Stimulated activated CD8-positive, alpha-beta memory T cell treated with anti-CD3 and anti-CD28 coated beads, Interleukin-4, amount 100 ng/mL, for 4 hours (primary cell): ENCODE measurements at places on chromosomes 4 and X.

GRCh38 chrX:10282490-10282889 lies 125.7 kb downstream of the CLCN4 start:
- DNase-seq, result no peak

GRCh38 chr4:170420255-170420693 lies 330.5 kb upstream of the AADAT start:
- DNase-seq, result no peak

DNA sequence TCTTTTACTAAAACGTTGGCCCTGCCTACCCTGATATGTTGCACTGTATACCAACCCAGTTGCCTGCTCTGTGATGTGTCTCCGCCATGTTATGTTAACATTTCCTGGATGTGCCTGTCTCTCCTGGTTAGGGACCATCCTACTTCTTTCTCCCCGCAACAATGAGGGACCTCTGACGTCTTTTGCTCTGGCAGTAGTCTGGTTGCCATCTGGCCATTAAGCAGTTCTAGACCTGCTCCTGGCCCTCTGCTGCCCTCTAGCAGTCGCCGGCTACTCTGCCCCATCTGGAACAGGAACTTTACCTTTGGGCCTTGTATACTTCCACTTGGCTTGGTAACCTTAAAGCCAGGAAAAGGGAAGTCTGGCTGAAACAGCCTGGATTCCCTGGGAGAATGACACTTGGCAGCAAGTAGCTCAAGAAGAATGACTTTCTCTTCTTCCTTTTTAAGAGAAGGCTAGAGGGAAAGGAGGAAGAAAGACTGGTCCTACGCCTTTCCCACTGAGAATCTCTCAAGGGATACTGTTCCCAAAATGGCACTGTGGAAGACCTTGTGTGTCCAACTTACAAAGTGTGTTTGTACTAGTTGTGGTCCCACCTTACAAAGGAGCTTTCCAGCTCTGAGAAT lies 63.5 kb downstream of the GPC3 start:
- no peak for DNase-seq

DNA sequence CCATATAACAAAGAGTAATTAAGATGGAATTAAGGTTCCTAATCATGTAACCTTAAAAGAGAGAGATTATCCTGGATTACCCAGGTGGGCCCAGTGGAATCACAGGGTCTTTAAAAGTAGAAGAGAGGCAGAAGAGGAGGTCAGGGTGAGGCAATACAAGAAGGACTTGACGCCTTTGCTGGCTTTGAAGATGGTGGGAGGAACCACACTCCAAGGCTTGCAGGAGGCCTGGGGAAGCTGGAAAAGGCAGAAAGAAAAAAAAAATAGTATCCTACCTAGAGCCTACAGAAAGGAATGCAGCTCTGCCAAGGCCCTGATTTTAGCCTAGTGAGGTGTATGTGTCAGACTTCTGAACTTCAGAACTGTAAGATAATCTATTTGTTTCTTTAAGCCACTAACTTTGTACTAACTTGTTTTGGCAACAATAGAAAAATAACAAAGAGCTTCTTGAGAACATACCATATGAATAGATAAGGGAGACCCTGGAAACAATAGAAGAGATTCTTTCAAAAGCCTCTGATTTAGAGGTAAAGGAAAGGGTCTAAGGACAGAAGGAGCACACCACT lies 229.9 kb upstream of the TTC29 start:
- no peak for DNase-seq

- DNase-seq, result no peak
Measured at GRCh38 chr4:24915121-24915922, 2.5 kb upstream of the CCDC149 start.

GRCh38 chr4:118760092-118760491 lies 74.9 kb downstream of the METTL14 start:
- DNase-seq, result no peak

DNA sequence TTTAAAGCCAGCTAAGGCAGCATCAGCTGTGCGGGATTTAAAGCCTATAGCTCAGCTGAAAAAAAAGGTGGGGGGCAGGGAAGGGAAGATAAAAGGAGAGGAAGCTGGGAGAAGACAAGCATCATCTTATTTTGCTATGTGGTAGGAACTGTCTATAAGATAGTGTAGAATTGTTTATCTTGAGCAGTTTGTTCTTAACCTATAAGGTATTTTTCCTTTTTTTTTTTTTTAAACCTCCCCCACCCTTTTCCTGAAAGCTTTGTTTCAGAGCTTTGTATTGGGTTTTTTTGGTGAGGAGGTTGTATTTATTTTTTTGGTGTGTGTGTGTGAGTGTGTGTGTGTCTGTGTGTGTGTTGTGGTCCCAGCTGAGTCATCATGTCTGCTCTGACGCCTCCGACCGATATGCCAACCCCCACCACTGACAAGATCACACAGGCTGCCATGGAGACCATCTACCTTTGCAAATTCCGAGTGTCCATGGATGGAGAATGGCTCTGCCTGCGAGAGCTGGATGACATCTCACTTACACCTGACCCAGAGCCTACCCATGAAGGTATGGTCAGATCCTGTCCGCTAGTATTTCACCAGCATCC lies 531 bp downstream of the RUFY3 start:
- DNase-seq, result no peak

DNA sequence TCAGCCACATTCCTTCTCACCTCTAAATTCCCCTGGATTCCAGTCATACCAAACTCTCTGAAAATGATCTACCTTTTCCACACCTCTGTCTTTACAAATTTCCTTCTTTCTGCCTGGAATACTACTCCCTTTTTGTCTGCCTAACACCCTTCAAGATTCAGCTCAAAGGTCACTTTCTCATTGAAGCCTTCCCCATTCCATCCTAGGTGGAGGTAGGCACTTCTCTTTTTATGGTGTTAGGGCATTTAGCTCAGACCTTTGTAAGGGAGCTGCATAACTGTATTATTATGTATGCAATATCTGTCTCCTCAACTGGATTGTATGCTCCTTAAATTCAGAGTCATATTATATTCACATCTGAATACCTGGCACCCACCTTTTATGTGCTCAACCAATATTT lies 137.7 kb downstream of the RCHY1 start:
- no peak for DNase-seq

- DNase-seq, result no peak
Measured at GRCh38 chrX:49237060-49237459, 1.8 kb downstream of the CCDC22 start.

GRCh38 chr4:105060628-105061027 lies 86.0 kb upstream of the TET2 start:
- DNase-seq, result no peak

DNA sequence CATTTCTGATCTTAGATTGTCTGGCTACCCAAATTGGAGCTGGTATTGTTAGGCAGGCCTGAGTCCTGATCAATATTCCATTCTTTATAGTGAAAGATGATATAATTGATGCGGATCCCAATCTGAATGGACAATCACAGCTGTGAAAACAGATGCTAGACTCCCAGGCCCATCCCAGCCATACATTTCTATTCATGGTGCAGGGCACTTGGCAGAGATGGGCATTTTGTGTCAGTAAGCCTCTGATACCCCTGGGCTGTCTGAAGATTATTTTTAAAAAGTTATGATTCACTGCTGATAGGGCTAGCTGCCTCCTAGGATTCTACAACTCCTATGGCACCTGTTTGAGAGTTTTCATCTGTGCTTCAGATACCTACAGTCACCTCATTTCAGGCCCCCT lies 61.2 kb upstream of the TSPAN7 start:
- DNase-seq, result no peak

- DNase-seq, result no peak
Measured at GRCh38 chr4:112290341-112290740, 4.6 kb upstream of the TIFA start.

DNA sequence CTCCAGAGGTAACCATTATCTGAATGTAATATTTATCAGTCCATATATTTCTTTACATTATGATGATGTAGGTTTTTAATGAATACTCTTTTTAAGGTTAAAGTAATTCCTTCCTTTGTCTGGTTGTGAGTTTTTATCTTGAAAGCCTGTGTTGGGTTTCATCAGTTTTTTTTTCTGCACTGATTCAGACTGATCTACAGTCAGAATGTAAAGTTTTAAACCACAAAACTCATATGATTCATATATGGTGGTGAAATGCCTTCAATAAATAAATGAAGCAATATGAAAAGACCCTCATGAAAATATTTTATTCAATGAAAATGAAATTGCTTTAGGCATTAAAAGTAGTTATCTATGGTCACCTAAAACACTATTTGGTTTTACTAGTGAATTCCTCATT lies 47.1 kb downstream of the SORBS2 start:
- no peak for DNase-seq

- DNase-seq, result no peak
Measured at GRCh38 chrX:20514358-20514757, 247.6 kb upstream of the RPS6KA3 start.

- no peak for DNase-seq
Measured at GRCh38 chr4:39429476-39430334, 23.0 kb downstream of the KLB start.

DNA sequence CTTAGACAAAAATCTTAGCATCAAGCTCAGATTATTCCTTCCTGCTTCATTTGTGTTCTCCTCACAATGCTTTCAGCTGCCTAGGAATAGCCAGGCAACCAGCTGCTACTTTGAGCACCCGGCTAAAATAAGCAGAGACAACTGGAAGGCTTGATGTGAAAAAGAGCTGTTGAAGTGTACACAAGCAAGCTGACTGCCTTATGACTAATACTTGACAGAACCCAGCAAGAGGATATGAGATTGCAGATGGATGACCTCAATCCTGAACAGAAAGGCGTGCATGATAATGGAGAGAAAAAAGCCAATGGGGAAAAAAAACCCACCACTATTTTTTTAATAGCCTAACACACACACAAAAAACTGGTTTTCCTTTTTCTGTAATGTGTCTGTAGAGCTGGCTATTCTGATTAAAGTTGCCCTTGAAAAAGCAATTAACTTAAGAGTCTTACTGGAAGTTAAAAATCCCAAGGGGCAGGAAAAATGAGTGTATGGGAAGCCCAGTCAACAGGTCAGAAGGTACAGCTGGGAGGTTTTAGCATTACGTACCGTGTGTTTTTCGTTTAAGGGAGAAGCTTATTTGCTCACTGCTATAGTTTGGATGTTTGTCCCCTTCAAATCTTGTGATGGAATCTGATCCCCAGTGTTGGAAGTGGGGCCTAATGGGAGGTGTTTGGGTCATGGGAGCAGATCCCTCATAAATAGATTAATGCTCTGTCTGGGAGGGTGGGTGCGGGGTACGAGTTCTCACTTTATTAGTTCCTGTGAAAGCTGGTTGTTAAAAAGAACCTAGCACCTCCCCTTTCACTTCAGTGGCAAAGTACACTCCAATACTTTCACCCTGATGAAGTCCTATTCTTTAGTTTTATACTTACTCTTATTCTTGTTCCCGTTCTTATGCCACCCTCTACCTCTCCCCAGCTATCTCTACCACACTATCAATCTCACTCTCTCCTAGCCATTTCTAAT lies 37.1 kb upstream of the HERC6 start:
- no peak for DNase-seq

DNA sequence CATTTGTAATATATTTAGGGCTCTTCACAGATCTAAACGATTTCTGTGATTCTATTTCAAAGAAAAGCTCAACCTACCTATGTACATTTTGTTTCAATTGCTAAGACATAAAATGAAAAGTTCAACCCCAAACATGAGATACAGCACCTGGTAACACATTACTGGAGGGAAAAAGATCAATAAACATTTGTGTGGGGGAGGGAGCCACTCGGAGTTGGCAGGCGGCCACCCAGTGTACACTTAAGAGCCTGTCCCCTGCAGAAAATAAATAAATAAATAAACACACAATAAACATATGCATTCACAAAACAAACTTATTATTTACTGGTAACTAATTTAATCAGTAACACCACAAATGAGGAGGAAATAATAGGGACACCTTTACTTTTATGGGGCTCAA lies 19.3 kb downstream of the PRSS48 start:
- no peak for DNase-seq

GRCh38 chr4:76035141-76035540 lies 729 bp downstream of the CXCL11 start:
- DNase-seq, result no peak

DNA sequence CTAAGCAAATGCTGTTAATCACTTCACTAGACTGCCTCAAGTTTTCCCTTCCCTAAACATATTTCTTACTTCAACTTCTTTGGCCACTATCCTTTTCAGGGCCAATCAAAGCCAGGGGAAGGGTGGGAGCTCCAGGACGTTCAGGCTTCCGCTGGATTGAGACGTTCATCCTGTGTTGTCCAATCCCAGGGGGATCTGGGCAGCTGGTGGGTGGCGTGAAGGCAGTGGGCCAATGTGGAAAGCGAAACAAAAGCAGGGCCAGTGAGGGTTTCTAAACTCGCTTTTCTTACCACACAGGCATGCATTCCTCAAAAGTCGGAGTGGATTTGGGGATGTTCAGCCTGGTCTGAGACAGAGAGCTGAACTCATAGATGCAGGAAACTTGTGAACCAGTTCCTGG lies 7.6 kb downstream of the CXCL13 start:
- DNase-seq, result no peak

- DNase-seq, result no peak
Measured at GRCh38 chrX:106404512-106404911, 207.3 kb upstream of the RADX start.

GRCh38 chr4:25827373-25827772 lies 35.4 kb downstream of the SEL1L3 start:
- DNase-seq, result no peak

DNA sequence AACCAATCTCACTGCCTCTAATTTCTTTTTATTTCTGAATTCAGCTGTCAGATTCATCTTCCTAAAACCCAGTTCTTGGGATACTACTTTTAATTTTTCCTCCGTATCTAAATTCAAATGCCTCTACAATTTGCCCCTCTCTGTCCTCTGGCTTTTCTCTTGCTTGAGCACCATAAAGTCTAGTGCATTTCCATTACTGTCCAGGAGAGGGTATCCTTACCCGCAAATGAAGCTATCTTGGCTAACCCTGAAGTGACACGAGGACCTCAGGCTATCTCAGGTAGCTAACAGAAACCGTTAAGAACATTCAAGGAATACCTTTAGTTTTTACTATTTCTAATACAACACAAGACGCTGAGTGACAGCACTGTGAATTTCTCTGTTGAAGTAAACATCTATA lies 49.4 kb upstream of the PRR32 start:
- DNase-seq, result no peak

DNA sequence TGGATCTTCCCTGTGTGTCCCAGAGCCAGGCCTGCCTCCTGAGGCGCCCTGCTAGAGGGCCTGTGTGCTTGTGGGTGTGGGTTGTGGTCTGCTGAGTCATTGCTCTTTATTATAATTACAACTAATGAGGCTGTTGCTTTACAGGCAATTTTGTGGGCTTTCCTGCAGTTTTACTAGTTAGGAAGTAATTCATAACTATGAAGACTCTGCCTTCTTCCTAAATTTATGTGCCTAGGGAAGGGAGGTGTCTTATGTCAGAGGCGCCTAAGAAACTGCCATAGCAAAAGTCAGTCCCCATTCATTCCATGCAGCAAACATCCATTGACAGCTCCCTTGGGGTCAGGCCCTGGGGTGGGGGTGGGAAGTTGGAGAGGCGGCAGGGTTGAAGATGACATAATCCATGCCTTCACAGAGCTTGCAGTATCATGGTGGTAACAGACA lies 359.2 kb downstream of the IDS start:
- DNase-seq, result no peak
